ENCODE measurements at places on chromosomes 16 and 17.

- no peak overlapping the region for H3K27ac ChIP-seq
- no peak for DNase-seq
- no peaks in the 10 kb centered on the region for H3K27me3 ChIP-seq
- peaks cover 62% of the 10 kb centered on the region for H3K36me3 ChIP-seq
These were observed 4.3 kb downstream of the DUS1L start for GRCh38 chr17:82061047-82061925.

DNA sequence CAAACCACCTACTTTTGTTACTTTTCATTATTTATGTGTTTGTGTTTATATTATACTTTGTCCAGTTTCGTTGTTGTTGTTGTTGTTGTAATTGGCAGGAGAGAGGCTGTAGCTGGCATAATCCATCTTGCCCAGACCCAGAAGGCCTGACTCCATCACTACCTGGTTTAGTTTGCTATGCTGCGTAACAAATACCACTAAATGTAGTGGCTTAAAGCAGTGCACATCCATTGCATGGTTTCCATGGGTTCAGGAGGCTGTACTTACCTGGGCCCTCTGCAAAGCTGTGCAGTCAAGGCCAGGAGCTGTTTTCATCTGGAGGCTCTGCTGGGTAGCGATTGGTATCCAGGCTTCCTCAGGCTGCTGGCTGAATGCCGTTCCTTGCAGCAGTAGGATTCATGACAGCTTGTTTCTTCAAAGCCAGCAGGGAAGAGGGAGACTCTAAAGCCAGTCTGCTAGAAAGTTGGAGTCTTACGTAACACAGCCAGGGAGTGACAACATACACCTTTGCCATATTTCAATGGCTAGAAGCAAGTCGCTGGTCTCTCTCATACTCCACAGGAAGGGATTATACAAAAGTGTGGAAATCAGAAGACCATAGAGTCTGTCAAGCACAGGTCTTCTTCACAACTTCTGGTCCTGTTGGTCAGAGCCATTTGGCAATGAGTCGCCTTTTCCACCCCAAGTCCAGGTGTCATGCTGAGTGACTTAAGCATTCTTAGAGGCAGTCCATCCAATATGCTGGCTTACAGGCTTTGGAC lies 41.1 kb downstream of the TNRC6C start:
- no peak overlapping the region for H3K27ac ChIP-seq
- no peak for DNase-seq
- no peaks in the 10 kb centered on the region for H3K36me3 ChIP-seq
- no peaks in the 10 kb centered on the region for H3K27me3 ChIP-seq
- peaks cover 34% of the 10 kb centered on the region for H3K4me1 ChIP-seq

DNA sequence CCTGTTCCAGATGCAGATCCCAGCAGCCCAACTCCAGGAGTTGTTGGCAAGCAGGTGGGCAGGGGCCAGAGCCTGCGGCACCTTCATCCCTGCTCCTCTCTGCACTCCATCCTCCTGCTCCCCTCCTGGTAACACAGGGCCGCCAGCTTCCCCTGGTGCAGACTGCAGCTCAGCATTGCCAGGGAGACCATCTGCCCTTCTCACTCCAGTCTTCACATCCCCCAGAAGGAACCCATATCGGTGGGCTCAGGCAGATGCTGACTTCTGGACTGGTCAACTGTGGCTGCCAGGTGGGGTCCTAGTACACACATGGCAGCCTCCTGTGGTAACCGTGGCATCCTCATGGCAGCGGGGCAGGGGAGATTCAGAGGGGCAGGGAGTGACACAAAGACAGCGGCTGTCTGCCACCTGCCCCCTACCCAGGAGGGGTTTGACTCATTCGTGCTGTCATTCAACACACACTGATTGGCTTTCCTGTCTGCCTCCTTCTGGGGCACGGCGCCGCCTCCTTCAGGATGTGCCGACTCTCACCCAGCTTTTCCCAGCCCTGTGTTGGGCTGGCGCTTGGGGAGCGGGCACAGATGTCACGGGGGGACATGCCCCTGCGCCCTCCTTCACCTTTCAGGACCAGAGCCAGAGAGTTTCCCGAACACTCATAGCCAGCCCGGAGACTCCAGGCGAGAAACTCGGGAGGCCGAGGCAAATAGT lies 120.9 kb downstream of the CMIP start:
- peaks cover 2% of the 10 kb centered on the region for H3K36me3 ChIP-seq
- H3K27me3 ChIP-seq: no peaks in the 10 kb centered on the region
- no peak overlapping the region for H3K27ac ChIP-seq
- DNase-seq: no peak
- H3K4me3 ChIP-seq: no peak overlapping the region
- no peaks in the 10 kb centered on the region for H3K4me1 ChIP-seq

GRCh38 chr16:72241930-72242329 lies 70.0 kb upstream of the PMFBP1 start:
- H3K4me3 ChIP-seq: no peak overlapping the region
- no peak for DNase-seq
- peaks cover 4% of the 10 kb centered on the region for H3K4me1 ChIP-seq

DNA sequence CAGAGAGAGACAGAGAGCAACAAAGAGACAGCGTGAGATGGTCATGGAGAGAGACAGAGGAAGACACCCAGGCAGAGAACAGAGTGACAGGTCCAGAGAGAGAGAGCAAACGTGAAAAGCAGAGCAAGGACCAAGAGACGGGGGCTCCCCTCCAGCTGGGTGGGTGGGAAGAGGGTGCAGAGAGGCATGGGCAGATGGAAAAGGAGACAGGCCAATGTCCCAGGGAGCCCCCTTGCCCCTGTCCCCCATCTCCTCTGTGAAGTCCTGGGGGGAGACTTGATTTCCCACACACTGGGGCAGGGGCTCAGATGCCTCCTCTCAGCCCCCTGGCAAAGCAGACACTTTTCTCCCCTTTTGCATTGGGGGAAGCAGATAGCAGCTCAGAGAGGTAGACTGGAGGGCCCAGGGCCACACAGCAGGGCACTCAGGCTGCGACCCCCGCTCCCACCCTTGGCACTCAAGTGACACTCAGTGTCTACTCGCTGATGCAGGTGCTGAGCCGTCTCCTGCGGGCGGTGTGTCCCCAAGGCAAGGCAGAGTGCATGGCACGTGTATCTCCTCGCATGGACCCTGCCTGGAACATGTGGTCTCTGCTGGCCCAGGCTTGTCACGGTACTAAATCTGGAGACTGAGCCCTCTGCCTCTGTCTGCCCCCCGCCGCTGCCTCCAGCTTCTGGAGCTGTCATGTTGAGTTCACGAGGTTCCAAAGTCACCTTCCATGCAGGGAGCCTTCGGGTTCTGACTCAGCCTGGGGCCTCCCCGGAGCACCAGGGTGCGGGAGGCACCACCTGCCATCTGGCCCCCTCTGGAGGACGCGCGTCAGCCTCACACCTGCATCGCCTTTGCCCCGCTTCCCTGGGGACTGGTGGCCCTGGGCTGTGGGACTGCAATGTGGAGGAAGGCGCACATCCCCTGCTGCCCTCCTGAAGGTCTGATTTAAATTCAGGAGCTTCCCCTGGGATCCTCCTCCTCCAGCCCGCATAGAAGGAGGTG lies 215.9 kb upstream of the GSE1 start:
- H3K27ac ChIP-seq: no peak overlapping the region
- no peaks in the 10 kb centered on the region for H3K36me3 ChIP-seq
- H3K4me1 ChIP-seq: no peaks in the 10 kb centered on the region
- no peak for DNase-seq
- H3K4me3 ChIP-seq: no peak overlapping the region

- no peak overlapping the region for H3K4me3 ChIP-seq
- no peaks in the 10 kb centered on the region for H3K27me3 ChIP-seq
- DNase-seq: no peak
- no peaks in the 10 kb centered on the region for H3K4me1 ChIP-seq
- H3K27ac ChIP-seq: no peak overlapping the region
These were observed 33.2 kb upstream of the MPHOSPH6 start for GRCh38 chr16:82203198-82203597.

DNA sequence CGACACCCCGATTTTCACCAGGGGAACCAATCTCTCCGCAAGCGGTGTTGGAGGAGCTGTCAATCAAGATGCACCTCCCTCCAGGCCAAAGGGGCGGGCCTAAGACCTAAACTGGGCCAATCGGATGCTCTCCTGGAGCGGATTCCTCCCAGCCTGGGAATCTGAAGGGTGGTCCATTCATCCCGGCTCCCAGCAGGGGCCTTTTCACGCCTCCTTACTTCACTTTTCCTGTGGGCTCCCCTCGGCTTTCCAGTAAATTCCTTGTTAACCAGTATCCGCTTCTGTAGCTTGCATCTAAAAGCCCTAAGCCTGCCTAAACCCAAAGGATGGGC lies 17.1 kb downstream of the C16orf74 start:
- H3K4me1 ChIP-seq: peaks cover 3% of the 10 kb centered on the region
- H3K4me3 ChIP-seq: no peak overlapping the region
- H3K36me3 ChIP-seq: no peaks in the 10 kb centered on the region
- no peak overlapping the region for H3K27ac ChIP-seq
- DNase-seq: no peak
- peaks cover 7% of the 10 kb centered on the region for H3K27me3 ChIP-seq

- peaks cover 15% of the 10 kb centered on the region for H3K36me3 ChIP-seq
- H3K4me1 ChIP-seq: no peaks in the 10 kb centered on the region
- no peak overlapping the region for H3K27ac ChIP-seq
- no peaks in the 10 kb centered on the region for H3K27me3 ChIP-seq
- H3K4me3 ChIP-seq: no peak overlapping the region
- no peak for DNase-seq
These were observed 6.6 kb downstream of the DEF8 start for GRCh38 chr16:89955001-89955685.

DNA sequence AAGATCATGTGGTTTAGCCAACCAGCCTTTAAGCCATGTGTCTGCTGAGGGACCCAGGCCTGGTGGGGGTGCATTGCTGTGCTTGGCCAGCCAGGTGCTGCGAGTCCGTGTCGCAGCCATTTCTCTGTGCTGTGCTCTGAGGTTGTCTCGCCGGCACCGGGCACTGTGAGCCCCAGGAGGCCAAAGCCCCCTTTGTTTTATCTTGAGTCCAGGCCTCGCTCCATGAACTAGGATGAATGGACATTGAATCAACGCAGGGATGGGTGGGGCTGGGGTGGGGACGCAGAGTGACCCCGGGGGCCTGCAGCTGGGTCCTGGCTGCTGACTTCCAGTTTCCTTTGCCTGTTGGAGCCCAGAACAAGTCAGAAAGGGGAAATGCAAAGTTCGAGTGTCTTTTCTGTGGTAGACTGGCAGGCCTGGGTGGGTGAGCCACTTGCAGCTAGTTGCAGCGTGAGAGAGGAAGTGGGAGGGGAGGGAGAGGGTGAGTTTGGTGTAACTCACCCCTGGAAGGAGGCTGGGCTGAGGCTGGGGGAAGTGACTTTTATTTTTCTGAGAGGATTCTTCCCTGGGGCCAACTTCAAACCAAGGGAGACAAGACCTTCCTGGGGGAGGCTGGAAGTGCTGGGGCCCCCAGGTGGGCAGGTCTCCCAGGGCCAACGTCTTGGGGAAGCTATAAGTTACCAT lies 324.7 kb downstream of the SEC14L1 start:
- no peaks in the 10 kb centered on the region for H3K27me3 ChIP-seq
- H3K36me3 ChIP-seq: peaks cover 39% of the 10 kb centered on the region
- H3K4me1 ChIP-seq: peaks cover 99% of the 10 kb centered on the region
- peak; percentile 76 for DNase-seq
- H3K4me3 ChIP-seq: peak overlapping the region; percentile 36
- H3K27ac ChIP-seq: peak overlapping the region; percentile 51

GRCh38 chr16:71287911-71288310 lies 1.3 kb downstream of the CMTR2 start:
- H3K4me3 ChIP-seq: no peak overlapping the region
- no peak for DNase-seq
- H3K27ac ChIP-seq: no peak overlapping the region
- peaks cover 18% of the 10 kb centered on the region for H3K36me3 ChIP-seq
- peaks cover 6% of the 10 kb centered on the region for H3K27me3 ChIP-seq
- peaks cover 16% of the 10 kb centered on the region for H3K4me1 ChIP-seq

DNA sequence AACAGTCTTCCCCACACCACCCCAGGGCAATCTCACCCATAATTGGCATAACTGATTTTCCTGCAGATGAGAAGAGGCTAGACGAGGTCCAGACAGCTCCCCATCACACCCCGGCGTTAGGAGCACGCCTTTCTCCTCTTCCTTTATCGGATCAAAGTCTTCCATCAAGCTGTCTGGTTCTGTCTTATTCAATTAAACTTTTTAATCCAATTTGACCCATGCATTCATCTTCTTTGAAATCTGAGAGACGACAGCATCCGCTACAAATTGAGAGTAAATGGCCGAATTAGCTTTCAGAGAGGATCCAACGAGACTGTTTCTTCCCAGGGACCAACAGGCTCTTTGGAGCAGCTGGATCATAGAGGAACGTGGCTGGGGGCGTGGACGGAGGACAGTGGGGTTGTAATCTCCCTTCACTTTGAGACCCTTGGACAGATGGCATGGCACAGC lies 44.4 kb upstream of the GPRC5B start:
- H3K36me3 ChIP-seq: no peaks in the 10 kb centered on the region
- H3K27ac ChIP-seq: no peak overlapping the region
- no peaks in the 10 kb centered on the region for H3K4me1 ChIP-seq

DNA sequence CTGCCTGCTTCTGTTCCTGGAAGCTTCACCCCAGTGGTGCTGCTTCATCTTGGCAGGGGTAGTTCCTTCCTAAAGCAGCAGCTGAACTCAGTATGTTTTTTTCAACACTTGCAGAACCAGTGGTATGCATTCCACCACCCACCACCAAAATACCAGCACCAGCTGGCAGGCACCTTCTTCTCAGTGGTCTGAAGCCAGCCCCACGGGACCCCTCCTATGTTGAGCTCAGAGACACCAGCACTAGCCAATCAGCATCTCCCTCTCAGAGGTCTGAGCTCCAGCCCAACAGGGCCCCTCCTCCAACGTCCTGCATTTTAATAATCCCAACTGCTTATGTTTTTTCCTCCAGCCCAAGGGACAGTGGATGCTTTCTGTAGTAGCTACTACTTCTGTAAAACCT lies 299.6 kb upstream of the CCL2 start:
- H3K36me3 ChIP-seq: no peaks in the 10 kb centered on the region
- H3K27ac ChIP-seq: no peak overlapping the region
- H3K27me3 ChIP-seq: no peaks in the 10 kb centered on the region
- no peak for DNase-seq

DNA sequence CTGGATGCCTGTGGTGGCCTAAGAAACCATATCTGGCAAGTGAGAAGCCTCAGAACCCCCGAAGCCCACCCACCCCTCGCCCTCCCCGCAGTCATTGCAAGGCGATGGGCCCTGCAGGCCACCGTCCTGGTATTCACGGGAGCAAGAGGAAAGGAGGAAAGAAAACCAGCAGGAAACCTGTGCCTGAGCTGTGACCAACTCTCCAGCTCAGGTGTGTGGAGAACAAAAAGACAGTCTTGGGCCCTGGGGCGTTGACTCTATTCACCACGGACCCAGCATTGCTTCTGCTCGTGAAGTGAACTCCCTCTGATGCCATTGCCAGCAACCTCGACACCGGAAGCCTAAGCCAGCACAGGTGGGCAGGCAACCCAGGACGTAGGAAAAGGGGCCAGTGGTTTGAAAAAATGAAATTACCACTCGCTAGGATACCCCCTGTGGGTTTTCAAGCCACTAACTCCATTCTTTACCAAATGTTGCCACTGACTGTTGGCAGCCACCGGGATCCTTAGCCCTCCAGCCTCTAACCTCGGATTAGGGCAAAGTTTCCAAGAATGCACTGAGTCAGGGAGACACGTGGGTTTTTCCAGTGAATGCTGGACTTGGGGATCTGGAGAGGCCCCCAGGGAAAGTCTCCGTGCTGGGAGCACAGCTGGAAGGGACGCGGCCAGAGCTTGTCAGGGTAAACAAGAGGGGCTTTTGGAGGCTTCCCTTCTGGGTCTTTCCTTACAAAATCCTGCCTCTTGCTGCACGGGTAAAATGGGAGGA lies 25.1 kb downstream of the FA2H start:
- no peak overlapping the region for H3K27ac ChIP-seq
- no peak for DNase-seq
- no peaks in the 10 kb centered on the region for H3K36me3 ChIP-seq
- H3K27me3 ChIP-seq: no peaks in the 10 kb centered on the region
- H3K4me3 ChIP-seq: no peak overlapping the region

GRCh38 chr17:39740357-39741111 lies 2.8 kb downstream of the GRB7 start:
- H3K4me3 ChIP-seq: no peak overlapping the region
- H3K4me1 ChIP-seq: peaks cover 26% of the 10 kb centered on the region
- no peak overlapping the region for H3K27ac ChIP-seq
